CD4-positive, alpha-beta T cell treated with Interleukin-10 for 1 hour (primary cell): ENCODE measurements at places on chromosomes 1 and 21.

- no peak for DNase-seq
These were observed 86.6 kb downstream of the TM2D1 start for GRCh38 chr1:61638296-61638695.

DNA sequence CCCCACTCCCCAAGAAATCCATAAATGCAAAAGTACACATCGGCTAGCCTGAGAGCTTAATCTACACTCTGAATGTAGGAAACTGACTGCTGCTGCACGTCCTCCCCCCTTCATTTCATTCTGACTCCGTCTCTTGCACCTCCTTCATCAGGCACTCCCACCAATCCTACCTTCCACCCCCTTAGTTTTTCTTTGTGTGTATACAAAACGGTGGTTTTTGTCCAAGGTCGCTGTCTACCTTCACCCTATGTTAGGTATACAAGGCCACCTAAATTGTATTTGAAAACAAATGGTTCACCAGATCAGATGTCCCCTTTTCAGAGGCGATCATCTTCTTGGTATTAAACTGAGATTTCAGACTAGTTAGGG, 1.9 kb downstream of the WDR26 start:
- peak; percentile 23 for DNase-seq

GRCh38 chr1:228275430-228276173, 67.8 kb downstream of the OBSCN start:
- peak; percentile 94 for DNase-seq

- DNase-seq, result no peak
These were observed 181.5 kb upstream of the C1orf105 start for GRCh38 chr1:172238965-172239364.

DNA sequence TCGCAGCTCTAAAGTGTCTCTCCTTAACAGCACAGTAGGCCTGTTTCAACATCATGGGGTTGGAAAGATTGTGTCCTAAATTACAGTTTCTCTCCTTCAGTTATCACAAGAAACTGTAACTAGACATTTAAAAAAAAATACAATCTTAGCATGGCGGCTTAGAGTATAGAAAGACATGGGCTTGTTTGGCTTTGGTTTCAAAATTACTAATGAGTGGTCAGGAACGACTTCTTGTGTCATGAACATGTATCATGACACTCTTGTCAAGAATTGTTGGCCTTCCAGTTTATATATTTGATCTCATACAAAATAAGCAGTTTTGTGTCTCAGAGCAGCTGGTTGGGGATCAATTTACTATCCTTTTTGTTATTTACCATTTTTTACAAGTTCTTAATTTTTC, 2.1 kb downstream of the GJA8 start:
- DNase-seq, result no peak

DNA sequence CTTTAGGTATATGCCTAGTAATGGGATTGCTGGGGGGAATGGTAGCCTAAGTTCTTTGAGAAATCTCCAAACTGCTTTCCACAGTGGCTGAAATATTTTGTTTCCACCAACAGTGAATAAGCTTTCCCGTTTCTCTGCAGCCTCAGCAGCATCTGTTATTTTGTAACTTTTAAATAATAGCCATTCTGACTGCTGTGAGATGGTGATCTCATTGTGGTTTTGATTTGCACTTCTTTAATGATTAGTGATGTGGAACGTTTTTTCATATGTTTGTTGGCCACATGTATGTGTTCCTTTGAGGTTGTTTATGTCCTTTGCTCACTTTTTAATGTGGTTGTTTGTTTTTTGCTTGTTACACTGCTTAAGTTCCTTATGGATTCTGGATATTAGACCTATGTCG, 237.4 kb downstream of the CENPF start:
- DNase-seq, result no peak

DNA sequence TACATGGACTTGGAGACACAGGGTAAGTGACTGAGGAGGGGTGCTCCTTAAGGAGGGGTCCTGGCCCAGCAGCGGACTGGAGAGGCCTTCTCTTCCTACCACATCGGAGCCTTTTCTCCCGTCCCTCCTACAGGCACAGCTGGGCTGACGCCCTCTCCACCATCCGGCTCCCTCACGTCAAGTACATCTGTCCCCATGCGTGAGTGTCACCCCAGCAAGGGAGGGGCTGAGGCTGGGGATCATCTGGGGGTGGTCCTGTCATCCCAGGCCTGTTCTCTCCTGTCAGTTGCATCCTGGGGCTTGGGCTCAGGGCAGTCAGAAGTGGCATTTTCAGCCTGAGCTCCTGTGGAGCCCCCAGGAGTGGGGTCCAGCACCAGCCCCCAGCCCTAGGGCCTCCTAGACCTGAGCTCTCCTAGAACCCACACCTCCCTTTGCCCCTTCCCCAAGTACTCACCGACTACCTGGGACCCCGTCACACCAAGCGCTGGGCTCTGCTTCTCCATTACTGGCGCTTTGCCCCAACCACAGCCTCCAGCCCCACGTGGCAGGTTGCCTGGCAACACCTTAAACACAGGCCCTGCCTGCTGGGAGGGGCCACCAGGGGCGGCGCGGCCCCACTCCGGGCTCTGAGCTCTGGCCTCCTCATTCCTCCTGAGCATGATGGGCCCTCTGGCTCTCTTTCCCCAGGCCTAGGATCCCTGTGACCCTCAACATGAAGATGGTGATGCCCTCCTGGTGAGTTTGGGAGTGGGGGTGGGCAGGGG, 2.3 kb downstream of the LYPLA2 start:
- peak; percentile 53 for DNase-seq

GRCh38 chr1:201861448-201861847, 27.2 kb upstream of the SHISA4 start:
- DNase-seq, result no peak

GRCh38 chr1:171179318-171180227, 5.5 kb upstream of the FMO2 start:
- DNase-seq, result no peak

DNA sequence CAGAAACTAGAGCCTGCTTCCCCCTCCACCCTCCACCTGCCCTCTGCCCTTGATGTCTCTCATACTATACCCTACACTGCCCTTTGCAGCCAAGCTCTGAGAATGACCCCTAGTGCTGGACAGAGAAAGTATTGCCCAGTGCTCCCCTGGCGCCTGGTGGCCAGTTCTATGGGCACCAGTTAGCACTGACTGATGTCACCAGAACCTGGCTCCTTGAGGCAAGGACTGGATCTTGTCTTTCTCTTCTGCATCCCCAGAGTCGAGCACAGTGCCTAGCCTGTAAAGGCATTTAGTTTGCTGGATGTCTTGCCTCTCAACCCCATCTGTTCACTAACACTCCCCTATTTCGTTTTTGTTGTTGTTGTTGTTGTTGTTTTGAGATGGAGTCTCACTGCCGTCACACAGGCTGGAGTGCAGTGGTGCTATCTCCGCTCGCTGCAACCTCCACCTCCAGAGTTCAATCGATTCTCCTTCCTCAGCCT, 5.9 kb downstream of the PHLDA3 start:
- no peak for DNase-seq

DNA sequence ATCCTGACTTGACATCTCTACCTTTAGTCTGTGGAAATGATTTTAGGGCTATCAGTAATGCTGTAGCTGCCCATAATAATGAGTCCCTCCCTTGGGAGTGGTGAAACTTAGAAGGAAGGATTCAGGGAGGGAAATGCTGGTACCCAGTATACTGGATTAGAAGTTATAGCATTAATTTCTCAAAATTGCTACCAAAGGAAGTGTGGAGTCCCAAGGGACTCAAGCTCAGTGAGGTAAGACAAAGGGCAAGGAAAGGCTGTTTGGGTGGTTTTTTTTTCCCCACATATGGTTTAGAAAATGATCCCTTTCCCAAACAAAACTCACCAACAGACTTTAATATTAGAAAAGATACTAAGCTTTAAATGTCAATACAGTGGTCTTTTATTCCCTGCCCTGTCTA, 99.9 kb downstream of the CD247 start:
- no peak for DNase-seq

- no peak for DNase-seq
These were observed 108.2 kb downstream of the TIAM1 start for GRCh38 chr21:31235671-31236450.

GRCh38 chr1:88523854-88524528, 160.1 kb upstream of the PKN2 start:
- no peak for DNase-seq

- DNase-seq, result no peak
These were observed 1.1 kb downstream of the SGIP1 start for GRCh38 chr1:66535061-66535460.
